ENCODE measurements at places on chromosomes 13 and 19.

DNA sequence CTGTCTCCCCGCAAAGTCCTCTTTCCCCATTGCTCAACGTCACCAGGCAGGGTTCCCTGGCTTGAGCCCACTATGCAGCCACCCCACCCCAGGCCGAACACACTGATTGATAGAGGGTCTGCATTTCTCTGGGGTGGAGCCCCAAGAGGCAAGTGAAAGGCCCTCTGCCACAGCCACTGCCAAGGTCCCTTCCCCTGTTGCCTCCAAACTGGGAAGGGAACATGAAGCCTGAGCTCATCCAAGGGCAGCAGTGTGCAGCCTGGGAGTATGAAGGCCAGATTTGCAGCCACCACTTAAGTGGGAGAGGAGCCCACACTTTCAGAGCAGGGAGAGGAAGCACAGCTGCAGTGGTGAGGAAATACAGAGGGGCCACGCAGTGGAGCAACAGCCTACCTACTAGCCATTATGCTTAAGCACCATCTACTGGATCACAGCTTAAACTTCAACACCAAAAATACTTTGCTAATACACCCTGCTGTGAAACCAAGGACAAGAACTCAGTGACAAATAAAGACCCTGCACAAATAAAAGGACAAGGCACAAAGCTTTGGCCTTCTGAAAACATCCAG is 48.6 kb downstream of the UBL3 start:
- DNase-seq: no peak

DNA sequence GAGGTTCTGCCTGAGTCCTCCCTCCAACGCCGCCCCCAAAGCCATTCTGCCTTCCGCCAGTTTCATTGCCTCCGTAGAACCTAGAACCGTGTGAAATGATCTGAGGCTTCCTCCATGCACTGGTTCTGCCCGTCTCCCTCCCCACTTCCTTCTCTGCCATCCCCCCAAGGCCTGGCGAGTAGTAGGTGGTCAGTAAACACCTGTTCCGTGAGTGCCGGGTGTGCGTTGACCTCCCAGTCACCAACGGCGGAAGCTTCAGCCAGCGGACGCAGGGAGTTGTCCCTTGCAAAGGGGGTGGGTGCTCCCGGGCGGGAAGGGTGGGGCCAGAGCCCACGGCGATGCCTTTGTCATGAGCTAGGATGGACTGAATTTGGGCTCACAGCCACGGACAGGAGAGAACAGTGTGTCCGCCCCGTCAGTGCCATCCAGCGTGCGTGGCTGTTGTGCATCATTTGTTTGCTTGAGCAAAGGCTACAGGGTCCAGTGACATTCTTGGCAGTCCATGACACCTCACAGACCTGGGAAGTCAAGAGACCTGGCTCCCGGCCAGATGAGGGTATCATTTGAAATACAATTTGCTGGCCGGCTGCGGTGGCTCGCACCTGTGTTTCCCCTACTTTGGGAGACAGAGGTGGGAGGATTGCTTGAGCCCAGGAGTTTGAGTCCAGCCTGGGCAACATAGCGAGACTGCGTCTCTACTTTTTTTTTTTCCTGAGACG is 43.1 kb downstream of the NFIC start:
- no peak for DNase-seq

GRCh38 chr19:7500811-7501450 is 12.1 kb upstream of the PEX11G start:
- DNase-seq: no peak

DNA sequence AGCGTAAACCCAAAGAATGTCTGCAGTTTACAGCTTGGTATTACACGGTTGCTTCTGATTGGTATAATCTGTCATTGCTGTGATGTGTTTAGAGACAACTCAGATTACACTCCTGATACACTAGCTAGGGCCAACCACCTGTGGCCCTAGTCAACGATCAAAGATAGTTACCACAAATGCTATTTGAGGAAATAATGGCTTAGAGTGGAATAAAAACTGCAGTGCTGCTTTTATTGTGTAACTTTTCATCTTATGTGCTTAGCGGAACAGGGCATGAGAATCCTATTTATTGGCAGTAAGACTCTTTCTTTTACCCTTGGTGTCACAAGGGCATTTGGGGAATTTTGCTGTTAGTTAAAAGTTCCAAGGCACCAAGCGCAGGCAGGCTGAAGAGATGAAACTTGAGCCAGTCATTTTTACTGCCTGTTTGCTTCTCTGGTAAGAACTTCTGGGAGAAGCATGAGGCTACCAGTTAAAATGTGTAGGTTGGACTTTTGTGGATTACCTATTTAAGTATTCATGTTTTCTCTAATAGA is 363.3 kb downstream of the KCNRG start:
- DNase-seq: no peak

DNA sequence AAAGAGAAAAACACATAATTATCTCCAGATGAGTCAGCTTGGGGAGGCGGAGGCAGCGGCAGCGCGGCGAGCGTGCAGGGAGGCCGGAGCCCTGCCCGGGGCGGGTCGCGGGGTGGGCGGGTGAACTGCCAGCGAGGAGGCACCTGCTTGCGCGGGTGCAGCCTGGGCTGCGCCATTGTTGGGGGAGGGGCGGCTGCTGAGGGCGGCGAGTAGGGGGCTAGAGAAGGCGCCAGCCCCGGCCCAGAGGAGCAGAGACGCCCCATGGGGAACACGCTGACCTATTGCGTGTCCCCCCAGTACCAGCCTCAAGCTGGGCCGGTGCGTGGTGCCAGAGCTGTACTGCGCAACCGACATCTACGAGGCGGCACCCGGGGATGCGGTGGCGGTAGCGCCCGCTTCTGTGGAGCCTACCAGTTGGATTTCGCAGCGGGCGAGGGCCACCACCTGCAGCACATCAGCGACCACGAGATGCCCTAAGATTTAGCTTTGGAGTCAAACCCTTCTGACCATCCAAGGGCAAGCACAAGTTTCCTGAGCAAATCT is 16.7 kb downstream of the ZNF100 start:
- DNase-seq: no peak

DNA sequence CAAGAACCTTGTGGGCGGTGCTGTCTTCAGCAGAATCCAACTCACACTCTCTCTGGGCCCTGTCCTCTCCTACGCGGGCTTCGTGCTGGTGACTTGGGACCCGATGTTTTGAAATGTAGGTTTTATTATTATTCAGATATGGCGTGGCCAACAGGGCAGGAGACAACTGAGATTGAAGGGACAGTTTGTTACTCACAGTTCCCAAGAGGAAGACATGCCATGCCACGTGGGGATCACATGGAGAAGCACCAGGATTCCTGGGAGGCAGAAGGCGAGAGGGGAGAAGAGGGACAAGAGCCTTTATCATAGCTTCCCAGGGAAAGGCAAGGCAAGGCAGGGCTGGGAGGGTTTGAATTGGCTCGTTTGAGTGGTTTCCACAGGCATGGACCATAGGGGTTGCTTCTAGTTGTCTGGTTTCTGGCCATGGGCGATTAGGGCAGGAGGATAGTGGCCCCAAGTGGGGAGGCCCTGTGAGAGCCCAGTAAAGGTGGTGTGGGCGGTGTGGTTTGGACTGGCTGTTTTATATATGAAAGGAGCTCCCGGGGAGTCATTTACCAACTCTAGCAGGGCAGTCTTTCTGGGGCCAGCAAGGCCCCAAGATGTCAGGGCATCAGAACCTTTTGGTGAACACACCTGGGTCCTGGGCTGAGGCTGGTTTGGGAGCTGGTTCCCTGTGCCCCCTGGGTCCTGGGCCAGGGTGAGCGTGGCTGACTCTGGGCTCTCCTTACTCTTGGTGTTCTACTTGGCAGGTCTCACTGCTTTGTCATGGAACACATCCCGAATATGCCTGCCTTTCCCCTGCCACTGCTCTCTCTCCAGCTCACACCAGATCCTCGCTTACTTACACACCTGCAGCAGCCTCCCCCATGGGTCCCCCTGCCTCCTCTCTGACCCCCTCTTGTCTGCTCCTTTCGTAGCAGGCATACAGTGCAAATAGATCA is 94.0 kb upstream of the ZNF536 start:
- DNase-seq: no peak

GRCh38 chr19:38019396-38019724 is 112.4 kb downstream of the SIPA1L3 start:
- no peak for DNase-seq

- DNase-seq: no peak
These were observed 27.0 kb downstream of the SAE1 start for GRCh38 chr19:47157431-47158321.

DNA sequence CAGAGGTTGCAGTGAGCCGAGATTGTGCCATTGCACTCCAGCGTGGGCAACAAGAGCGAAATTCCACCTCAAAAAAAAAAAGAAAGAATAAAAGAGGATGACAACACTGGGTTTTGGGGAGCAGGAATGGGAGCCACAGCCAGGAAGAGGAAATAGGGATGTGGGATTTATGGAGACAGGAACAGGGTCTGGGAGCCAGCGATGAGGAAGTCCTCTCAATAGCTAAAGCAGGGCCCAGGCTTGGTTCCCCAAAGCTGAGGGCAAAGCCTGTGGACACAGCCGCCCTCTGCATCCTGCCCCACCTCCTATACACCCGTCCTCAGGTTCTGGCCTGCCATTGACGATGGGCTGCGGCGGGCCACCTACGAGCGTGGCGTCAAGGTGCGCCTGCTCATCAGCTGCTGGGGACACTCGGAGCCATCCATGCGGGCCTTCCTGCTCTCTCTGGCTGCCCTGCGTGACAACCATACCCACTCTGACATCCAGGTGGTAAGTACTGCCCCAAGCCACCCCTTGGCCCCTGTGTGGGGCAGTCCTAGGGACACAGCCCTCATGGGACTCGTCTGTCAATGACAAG is 13.6 kb downstream of the HIPK4 start:
- DNase-seq: no peak

DNA sequence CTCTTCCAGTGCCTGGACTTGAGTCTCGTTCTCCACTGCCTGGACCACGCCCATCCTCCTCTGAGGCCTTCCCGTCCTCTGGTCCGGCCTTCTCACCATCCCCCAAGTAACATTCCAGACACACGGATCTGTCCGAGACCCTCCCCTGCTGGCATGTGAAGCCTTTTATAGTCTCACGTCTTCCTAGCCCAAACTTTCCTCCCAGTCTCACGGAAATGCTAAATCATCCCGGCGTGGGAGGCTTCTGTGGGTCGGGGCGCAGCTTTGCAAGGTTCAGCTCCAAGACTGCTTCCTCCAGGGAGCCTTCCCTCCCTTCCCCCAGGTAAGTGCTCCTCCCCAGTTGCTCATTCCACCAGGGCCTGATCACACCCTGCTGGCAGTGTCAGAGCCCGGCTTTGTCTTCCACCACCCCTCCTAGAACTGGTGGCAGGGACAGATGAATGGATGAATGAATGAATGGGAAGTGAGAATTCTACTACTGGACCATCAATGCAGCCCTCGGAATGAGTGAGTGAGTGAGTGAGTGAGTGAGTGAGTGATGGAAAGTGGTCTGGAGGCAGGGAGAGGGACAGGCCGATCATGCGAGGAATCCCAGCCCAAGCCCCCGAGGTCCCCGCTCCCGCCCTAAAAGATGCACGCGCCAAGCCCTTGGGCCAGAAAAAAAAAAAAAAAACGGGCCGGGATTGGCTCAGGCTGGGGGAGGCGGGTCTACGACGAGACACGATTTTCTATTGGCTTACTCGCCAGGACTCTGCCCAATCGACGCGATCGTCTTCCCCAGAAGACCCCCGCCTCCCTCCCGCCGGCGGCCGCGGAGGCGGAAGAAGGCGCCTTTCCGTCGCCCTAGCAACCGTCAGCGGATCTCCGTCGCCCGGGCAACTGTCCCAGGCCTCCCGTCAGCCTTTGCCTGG is 9.3 kb downstream of the EPHX3 start:
- DNase-seq: peak; percentile 46

- DNase-seq: no peak
These were observed 1003.7 kb downstream of the SLITRK1 start for GRCh38 chr13:82878536-82878935.

- no peak for DNase-seq
These were observed 36.3 kb downstream of the STOML3 start for GRCh38 chr13:38954291-38954690.

DNA sequence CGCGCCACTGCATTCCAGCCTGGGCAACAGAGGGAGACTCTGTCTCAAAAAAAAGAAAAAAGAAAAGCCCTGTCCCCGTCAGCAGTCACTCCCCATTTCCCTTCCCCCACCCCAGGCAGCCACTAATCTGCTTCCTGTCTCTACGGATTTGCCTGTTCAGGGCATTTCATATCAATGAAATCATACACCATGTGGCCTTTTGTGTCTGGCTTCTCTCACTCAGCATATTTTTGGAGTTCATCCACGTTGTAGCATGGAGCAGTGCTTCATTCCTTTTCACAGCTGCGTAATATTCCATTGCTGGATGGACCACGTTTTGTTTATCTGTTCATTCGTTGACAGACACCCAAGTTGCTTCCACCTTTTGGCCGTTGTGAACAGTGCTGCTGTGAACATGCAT is 36.1 kb upstream of the KLF2 start:
- no peak for DNase-seq

GRCh38 chr13:84366506-84366905 is 484.2 kb upstream of the SLITRK1 start:
- DNase-seq: no peak

DNA sequence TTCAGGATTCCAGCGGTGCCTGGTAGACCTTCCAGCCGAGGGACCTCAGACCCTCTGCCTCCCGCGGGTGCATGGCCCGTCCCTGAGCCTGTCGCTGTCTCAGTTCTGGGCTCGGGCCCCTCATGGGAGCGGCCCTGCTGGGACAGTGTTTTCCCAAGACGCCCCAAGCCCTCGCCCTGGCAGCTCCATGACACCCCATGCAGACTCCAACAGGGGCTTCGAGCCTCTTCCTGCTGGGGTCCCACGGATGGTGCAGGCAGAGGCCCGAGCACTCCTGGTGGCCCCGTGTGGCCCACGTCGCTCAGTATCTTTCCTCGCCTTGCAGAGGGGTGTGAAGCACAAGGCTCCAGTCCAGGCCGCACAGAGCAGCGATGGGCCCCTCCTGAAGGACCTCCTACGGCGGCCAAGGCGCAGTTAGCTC is 88.8 kb upstream of the MCF2L start:
- no peak for DNase-seq

DNA sequence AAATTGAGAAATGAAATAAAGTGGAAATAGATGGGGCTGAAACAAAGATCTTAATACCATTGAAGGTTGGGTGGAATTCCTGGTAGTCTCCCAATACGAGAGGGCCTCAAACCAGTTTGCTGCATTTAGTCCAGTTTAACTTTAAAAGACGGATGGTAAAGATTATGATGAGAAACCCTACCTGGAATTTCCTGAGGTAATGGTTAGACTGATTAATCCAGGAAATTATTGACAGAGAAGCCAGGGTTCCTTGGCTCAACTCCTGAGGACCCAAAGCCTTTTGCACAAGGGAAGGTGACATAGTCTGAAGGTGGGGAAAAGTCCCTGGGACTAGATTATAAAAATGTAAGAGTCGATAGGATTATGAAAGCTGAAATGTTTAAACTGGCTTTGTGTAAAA is 133.2 kb upstream of the SLITRK5 start:
- DNase-seq: no peak

Data from stimulated activated CD8-positive, alpha-beta memory T cell treated with anti-CD3 and anti-CD28 coated beads, Interleukin-4, amount 100 ng/mL, for 1 hour (primary cell).